ENCODE measurements at places on chromosomes 5 and 9.

GRCh38 chr5:52837068-52837467 is 49.4 kb downstream of the ITGA1 start:
- no peak for DNase-seq

- no peak for DNase-seq
Measured at GRCh38 chr5:53357439-53357838, 123.0 kb upstream of the FST start.

- no peak for DNase-seq
Measured at GRCh38 chr9:16688814-16689213, 181.7 kb downstream of the BNC2 start.

DNA sequence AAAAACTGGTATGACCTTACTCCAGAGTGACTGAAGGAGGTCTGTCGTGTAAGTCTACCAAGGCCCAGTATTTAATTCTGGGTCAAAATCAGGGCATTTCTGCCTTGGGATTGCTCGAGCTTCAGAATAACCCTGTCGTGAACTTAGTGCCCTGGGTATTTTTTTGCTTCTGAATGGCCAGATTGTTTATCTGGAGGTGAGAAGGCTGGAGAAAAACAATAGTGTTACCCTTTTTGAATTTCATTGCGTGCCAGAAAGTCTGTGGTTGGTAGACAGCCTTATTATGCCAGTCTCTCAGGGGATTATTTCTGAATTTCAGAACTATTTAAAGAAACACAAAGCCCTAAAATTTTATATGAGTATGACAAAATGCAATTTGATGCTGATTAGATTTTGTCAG is 323.4 kb downstream of the CSNK1G3 start:
- no peak for DNase-seq

- DNase-seq = no peak
Measured at GRCh38 chr5:172565931-172566665, 75.0 kb upstream of the NEURL1B start.

GRCh38 chr5:66779528-66779927 is 183.3 kb downstream of the MAST4 start:
- DNase-seq = no peak

GRCh38 chr9:13501018-13501417 is 221.5 kb upstream of the MPDZ start:
- no peak for DNase-seq

DNA sequence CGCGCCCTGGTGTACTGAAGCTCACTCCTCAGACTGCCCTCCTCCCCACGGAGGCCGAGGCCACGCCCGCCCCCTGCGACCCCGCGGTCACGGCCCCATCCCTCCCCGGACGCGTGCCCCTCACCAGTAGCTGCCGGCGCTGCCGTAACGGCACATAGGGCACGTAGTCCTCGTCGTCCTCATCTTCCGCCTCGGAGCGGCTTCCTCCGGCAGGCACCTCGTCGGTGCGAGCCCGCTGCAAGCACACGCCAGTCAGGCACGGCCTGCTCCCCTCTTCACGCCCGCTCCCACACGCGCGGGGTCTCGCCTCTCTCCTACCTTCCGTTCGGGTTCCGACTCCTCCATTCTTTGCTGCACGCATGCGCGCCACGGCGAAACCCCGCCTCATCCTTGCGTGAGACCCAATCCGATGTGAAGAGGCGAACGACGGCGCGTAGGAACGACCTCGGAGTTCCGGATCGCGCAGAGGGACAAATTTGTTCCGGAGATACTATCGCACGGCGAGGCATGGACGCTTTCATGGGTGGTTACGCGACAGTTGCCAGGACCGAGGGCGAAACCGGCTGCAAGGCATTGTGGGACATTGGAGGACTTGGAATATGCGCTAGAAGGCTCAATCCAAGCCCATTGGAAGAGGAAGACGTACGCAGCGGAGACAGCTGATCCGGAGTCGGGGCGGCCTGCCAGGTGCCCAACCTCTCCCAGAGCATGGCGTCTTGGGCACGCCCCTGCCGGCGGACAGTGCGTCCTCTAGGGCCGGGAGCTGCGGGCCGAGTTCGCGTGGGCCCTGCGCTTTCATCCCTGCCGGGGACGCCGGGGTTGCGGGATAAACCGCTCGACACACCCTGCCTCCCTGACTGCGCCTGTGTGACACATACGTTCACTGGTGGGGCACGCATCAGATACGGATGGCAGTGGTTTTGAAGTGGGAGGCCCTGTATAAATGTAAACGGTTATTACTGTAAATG is at the start of gene DDX41:
Gene DDX41, minus strand, starts transcription at position 361 of the 968 bp plus-strand sequence. Its CDS starts 16 bp downstream, at position 345.
- peak; percentile 100 for DNase-seq

GRCh38 chr9:122418016-122418415 is 47.2 kb downstream of the PTGS1 start:
- DNase-seq = no peak

- DNase-seq = no peak
Measured at GRCh38 chr9:88953381-88954029, 37.8 kb upstream of the S1PR3 start.

DNA sequence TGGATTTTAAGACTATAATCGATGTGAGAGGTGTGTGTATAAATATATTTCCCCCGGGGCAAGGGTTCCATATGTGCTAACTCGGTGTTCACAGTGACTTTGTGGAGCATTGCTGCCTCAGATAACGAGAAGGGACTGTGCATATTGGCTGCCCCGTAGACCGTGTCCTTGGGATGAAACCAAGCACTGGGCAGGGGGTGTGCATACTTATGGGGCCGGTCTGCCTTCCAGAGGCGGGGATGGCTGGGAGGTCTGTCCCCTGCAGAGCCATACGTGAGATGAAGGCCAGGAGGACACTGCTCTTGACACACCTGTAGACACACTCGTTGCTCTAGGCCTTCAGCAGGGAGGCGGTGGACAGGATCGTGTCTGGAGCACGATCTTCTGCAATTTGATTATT is 56.0 kb upstream of the ZNF354A start:
- no peak for DNase-seq

GRCh38 chr5:14353726-14354474 is 210.8 kb downstream of the TRIO start:
- DNase-seq = no peak

- DNase-seq = no peak
Measured at GRCh38 chr9:123687246-123687751, 242.6 kb downstream of the DENND1A start.

- no peak for DNase-seq
Measured at GRCh38 chr5:7808998-7809397, 41.9 kb downstream of the CFAP90 start.

- DNase-seq = no peak
Measured at GRCh38 chr5:110965773-110966581, 105.5 kb upstream of the TSLP start.

DNA sequence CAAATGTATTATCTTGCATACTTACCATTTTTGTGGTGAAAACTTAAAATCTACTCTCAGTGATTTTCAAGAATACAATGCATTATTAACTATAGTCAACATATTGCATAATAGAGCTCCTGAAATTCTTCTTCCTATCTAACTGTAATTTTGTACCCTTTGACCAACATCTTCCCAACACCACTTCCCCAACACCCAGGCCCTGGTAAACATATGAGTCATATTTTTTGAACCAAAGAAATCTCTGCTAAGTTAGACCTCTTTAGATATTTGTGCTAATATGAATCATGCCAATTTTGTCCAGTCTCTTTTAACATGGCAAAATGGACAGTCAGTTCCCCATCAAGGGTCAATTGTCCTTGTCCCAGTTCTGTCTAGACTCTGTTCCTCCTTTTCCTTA is 18.5 kb upstream of the RGS7BP start:
- no peak for DNase-seq

- no peak for DNase-seq
Measured at GRCh38 chr9:71112866-71113265, 8.6 kb downstream of the TRPM3 start.

DNA sequence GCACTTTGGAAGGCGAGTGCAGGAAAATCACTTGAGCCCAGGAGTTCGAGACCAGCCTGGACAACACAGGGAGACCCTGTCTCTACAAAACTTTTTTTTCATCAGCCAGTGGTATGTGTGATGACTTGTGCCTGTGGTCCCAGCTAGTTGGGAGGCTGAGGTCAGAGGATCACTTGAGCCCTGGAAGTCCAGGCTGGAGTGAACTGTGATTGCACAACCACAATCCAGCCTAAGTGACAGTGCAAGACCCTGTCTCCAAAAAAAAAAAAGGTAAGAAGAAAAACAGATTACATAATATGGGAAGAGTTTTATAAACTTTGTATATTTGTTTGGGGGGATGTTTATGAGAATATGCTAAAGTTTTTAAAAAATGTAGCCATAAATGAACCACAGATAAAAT is 76.5 kb upstream of the CER1 start:
- DNase-seq = no peak

DNA sequence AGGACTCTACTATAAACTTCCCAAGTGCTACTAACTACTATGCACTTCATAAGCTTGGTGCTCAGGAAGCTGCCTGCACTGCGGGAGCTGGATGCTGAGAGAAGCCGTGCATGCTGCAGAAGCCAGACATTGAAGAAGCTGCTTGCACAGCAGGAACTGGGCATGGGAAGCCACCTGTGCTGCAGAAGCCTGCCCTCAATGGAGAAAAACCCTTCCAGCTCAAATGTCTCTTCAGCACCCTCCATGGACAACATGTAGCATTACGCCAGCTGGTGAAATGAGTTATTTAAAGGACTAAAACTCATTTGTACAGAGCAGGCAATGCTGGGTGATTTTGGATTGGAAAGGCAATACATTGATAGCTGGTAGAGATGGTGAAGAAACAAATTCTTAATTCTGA is 247.2 kb downstream of the KIF4B start:
- DNase-seq = no peak

- no peak for DNase-seq
Measured at GRCh38 chr5:86030753-86031152, 587.0 kb upstream of the COX7C start.

- no peak for DNase-seq
Measured at GRCh38 chr5:130280528-130281217, 376.4 kb downstream of the CHSY3 start.

GRCh38 chr9:8907868-8908267 is 1108.3 kb upstream of the DMAC1 start:
- no peak for DNase-seq

Data from D721Med (cell line).